ENCODE measurements at places on chromosomes 11 and 22. TPM values are rescaled to one million over a fixed set of nuclear protein-coding genes. Genes with fewer than 3 reads are reported as not detected.

The CCDC179 gene
- total RNA-seq = not detected

The ANO9 gene
- 28.9 TPM for total RNA-seq

The PANX3 gene
- not detected for total RNA-seq

The NDUFS8 gene
- 162 TPM for total RNA-seq

The LYVE1 gene
- total RNA-seq = not detected

The APOL5 gene
- total RNA-seq = not detected

The NAALAD2 gene
- total RNA-seq = not detected

The MMP13 gene
- not detected for total RNA-seq

The ISX gene
- not detected for total RNA-seq

The VWA5A gene
- 9.7 TPM for total RNA-seq

The POU2AF2 gene
- not detected for total RNA-seq

The BLID gene
- total RNA-seq = not detected

The DUSP8 gene
- 2.9 TPM for total RNA-seq

The CHID1 gene
- total RNA-seq = 56.3 TPM

The PAMR1 gene
- not detected for total RNA-seq

The SLC6A5 gene
- not detected for total RNA-seq

The ZDHHC24 gene
- total RNA-seq = 13.4 TPM

The APOA5 gene
- total RNA-seq = not detected

DNA sequence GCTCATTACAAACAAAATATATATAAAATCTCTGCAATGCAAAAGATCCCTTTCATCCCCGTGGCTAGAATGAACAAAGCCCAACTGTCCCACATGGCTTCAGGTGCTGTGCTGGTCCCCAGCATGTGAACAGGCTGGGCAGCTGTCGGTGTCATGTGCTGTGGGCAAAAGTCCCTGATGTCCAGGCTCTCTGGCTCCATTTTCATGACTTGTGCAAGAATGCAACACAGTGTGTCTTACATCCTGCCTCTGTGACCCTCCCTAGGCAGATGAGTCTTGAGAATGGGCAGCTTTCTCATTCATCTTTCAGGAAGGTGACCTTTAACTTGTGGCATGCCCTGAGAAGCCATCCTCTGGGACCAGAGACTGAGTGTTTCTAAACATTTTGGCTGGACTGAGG, 14.5 kb downstream of the GUCD1 start:
- no peak for DNase-seq

GRCh38 chr11:110971140-110971539, 258.9 kb upstream of the ARHGAP20 start:
- no peak for DNase-seq

- DNase-seq = no peak
These were observed 19.6 kb upstream of the IL18BP start for GRCh38 chr11:71979094-71979493.

- no peak for DNase-seq
These were observed 29.3 kb upstream of the CBX7 start for GRCh38 chr22:39181778-39182177.

DNA sequence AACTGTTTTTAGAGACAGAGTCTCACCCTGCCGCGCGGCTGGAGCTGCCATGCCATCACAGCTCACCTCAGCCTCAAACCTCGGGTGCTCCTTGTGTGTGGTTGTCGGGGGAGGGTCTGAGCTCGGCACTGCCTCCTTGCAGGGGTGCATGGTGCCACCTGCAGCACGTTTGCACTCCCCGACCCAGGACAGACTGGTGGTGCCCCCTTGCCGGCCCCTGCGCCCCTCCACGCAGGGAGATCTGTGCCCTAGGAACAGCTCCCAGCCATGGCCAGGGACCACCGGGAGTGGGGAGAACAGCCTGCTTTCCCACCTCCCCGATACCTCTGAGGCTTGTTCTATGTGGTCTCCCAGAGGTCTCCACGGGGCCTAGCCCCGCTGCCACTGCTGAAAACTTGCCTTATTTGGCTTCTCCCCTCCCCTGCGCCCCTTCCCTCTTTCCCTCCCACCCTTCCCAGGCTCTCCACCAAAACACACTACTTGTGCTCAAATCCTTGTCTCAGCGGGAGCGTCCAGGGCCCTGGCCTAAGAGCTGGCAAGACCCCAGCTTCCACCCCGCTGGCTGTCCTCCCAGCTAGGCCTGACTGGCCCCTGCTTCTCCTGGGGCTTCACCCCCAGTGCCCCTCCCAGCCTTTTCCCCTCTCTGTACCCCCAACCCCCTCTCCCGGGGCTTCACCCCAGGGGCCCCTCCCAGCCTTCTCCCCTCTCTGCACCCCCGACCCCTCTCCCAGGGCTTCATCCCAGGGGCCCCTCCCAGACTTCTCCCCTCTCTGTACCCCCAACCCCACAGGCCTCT, 13.4 kb upstream of the TPCN2 start:
- no peak for DNase-seq

- DNase-seq = peak; percentile 82
These were observed 123.3 kb upstream of the CRYBB3 start for GRCh38 chr22:25076336-25076735.

DNA sequence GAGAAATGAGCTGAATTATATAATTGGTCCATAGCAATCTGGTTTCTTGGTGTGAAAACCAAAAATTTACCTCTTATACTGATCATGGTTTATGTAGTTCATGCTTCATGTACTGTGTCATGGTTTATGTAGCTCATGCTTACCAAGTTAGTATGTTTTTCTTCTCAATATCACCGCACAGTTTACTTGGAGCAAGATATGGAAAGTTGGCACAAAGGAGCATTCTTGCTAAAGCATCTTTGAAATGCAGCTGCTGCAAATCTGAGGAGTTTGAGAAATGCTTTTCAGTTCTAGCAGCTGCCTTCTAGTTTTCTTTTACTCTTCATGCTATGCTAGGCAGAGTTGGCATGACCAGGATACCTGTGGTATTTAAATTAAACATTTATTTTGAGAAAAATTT, 4.5 kb downstream of the OR10G7 start:
- DNase-seq = no peak

GRCh38 chr22:45240104-45240809, 437 bp downstream of the KIAA0930 start:
- DNase-seq = peak; percentile 34

- DNase-seq = no peak
These were observed 13.4 kb downstream of the STARD10 start for GRCh38 chr11:72780296-72781062.

DNA sequence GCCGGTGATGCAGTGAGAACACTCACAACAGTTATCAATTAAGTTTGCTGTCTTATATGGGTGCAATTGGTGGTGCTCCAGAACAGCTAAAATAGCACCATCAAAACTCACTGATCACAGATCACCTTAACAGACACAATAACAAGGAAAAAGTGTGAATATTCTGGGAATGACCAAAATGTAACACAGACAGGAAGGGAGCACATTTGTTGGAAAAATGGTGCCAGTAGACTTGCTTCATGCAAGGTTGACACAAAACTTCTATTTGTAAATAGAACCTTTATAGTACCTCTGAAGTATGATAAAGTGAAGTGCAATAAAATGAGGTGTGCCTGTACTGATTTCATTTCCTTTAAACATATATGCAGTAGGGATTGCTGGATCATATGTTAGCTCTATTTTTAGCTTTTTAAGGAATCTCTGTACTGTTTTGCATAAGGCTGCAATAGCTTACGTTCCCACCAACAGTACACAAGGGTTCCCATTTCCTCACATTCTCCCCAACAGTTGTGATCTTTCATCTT, 56.7 kb upstream of the GLYATL1B start:
- no peak for DNase-seq

GRCh38 chr11:97136067-97136466, 746.3 kb downstream of the JRKL start:
- no peak for DNase-seq

DNA sequence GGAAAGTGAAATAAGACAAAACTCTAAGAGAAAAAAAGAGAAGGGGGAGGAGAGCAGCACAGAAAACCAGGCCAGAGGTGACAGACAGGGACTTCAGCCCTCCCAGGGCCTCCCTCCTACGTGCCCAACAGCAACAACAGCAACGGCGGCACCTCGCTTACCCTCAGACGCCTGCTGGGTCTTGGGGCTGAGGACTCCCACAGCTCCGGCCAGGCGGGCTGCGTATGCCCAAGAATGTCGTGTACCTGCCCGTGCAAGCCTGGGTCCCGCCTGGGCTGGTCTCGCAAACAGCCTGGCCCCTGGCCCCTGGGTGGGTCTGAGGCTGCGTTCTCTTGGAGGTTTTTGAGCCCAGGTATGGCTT, 30.5 kb downstream of the ARAP1 start:
- peak; percentile 53 for DNase-seq

GRCh38 chr11:96062134-96062533, 138.2 kb upstream of the MTMR2 start:
- DNase-seq = peak; percentile 76

DNA sequence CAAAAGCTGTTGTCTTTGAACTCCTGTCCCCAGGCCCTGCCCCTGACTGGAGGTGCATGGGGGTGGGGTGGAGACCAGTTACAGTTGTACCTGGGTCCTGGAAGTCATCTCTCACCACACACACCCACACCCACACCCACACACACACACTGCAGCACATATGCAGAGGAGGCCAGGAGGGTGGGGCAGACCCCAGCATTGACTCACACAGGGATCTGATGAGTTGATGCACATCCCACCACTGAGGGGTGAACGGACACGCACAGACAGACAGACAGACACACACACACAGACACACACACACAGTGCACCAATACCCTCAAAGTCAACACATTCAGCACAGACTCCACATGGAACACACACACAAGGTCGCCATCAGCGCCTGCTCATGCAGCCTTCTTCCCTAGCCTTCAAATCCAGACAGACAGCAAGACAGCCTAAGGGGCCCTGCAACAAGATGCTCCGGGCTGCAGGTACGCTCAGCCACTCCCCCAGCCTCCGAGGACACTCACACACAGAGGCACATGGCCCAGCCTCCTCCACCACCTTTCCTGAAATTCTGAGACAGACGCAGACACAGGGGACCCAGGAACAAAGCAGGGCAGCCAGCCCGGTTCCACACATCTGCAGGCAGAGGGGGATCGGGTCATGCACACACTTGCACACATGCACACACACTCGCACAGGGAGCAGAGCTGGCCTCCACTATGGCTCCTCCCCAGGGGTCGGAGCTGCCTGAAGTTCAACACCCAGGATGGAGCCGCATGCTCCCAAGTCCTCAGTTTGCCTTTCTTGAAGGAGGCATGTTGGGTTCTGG, 26.5 kb downstream of the SYT7 start:
- DNase-seq = no peak

GRCh38 chr11:57501953-57502352, 13.5 kb downstream of the SLC43A1 start:
- no peak for DNase-seq

DNA sequence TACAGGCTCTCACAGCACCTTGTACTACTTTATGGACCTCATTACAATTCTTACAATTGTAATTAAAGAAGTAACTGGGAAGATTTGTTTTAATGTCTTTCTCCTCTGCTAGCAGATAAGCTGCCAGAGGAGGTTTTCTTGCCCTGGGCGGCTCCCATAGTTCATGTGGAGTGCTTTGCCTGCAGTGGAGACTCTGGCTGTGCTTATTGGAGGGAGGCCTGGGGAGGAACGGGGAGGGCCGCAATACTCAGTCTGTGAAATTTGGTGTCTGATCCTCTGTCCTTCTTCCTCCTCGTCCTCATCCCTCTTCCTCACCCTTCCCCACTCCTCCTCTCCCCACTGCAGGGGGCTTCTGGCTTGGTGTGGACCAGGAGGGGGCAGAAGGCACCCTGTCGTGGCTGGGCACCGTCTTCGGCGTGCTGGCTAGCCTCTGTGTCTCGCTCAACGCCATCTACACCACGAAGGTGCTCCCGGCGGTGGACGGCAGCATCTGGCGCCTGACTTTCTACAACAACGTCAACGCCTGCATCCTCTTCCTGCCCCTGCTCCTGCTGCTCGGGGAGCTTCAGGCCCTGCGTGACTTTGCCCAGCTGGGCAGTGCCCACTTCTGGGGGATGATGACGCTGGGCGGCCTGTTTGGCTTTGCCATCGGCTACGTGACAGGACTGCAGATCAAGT, 5.6 kb downstream of the SLC35C1 start:
- no peak for DNase-seq

GRCh38 chr22:42289671-42290541, 19.5 kb upstream of the TCF20 start:
- DNase-seq = no peak

DNA sequence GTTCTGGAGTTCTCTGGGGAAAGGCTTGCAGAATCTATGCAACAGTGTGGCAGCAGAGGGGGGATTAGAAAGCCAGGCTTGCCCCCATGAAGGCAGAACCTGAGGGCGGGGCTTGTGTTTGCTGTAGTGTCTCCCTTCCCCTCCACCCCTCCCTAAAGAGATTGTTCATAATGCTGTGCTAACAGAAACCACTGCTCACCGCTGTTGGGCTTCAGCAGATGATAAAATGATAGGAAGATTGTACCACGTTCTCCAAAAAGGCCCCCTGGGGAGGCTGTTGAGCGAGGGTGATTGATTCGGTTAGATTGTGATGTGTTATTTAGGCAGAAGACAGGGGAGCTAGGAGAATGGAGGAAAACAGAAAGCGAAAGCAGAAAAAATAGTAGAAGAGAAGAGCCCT, 215.2 kb upstream of the NCAM1 start:
- DNase-seq = no peak

GRCh38 chr11:33448461-33449130, 191.4 kb downstream of the HIPK3 start:
- DNase-seq = no peak

DNA sequence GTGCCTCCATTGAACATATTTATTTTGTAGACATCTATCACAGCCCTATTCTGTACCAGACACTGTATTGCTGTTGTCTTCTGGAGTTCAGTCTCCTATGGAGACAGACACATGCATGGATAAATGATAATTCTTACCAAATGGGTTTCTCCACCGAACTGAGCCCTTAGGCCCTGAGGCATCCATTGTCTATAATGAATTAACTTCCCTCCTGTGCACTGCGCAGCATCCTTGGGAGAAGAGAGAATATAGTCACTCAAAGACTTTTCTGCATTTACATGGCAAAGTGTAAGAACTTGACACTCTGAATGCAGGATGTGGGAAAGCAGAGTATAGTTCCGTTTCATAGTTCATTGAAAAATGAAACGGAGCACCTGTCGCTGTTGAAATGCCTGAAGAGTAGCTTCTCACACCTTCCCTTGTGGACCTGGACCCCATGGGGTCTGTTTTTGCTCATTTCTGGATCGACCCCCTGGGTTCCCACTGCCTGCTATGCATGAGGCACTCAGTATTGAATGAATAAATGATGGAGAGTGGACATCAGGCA, 6.2 kb downstream of the ZNRF3 start:
- no peak for DNase-seq

- peak; percentile 13 for DNase-seq
These were observed 94.3 kb upstream of the BMAL1 start for GRCh38 chr11:13183094-13183825.

DNA sequence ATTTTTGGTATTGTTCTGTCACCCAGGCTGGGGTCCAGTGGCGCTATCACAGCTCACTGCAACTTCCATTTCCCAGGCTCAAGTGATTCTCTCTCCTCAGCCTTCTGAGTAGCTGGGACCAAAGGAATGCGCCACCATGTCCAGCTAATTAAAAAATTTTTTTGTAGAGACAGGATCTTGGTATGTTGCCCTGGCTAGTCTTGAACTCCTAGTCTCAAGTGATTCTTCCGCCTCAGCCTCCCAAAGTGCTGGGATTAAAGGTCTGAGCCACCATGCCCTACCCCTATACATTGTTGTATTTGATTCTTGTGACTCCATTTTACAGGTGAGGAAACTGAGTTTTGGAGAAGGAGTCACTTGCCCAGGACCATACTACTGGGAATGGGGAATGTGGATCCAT, 11.9 kb downstream of the KIAA1671 start:
- no peak for DNase-seq

- DNase-seq = no peak
These were observed 274.2 kb downstream of the FAM76B start for GRCh38 chr11:95515371-95515770.

- DNase-seq = no peak
These were observed 305.5 kb upstream of the ISX start for GRCh38 chr22:34760276-34761008.

Measured in activated naive CD4-positive, alpha-beta T cell treated with anti-CD3 and anti-CD28 coated beads for 36 hours (primary cell).